Skin of body (tissue), 3 donors: ENCODE measurements at places on chromosomes 11 and 22. TPM values are rescaled to one million over a fixed set of nuclear protein-coding genes. Genes with fewer than 3 reads are reported as not detected.

Gene FJX1
- total RNA-seq: 7.0 TPM

Gene FOSL1
- total RNA-seq: 10.6 TPM

Gene SUSD2
- 0.99 TPM for total RNA-seq

Gene POLR2L
- total RNA-seq: 64.4 TPM

Gene OR4D11
- not detected for total RNA-seq

Gene TPH1
- 0.20 TPM for total RNA-seq

Gene MRGPRX3
- not detected for total RNA-seq

Gene ROM1
- 1.5 TPM for total RNA-seq

Gene NLRP14
- 0.20 TPM for total RNA-seq

Gene RCOR2
- 2.1 TPM for total RNA-seq

Gene APOBEC3G
- 4.4 TPM for total RNA-seq

Gene ATM
- total RNA-seq: 93.8 TPM

Gene HIC2
- 4.8 TPM for total RNA-seq

Gene CNIH2
- total RNA-seq: 0.59 TPM

Gene CD3D
- total RNA-seq: 0.59 TPM

Gene DCHS1
- 29.0 TPM for total RNA-seq

Gene ESAM
- total RNA-seq: 9.2 TPM

Gene GAS2
- total RNA-seq: 18.9 TPM

Gene OR8G1
- total RNA-seq: not detected

Gene OR52D1
- not detected for total RNA-seq

Gene PKNOX2
- total RNA-seq: 4.0 TPM

Gene KCNK7
- 8.5 TPM for total RNA-seq

Gene NECTIN1
- 29.9 TPM for total RNA-seq
